ENCODE measurements at places on chromosomes 3 and 15.

GRCh38 chr3:112789787-112790186 is 56.9 kb downstream of the CD200R1L start:
- DNase-seq, result no peak

- DNase-seq, result peak; percentile 38
Measured at GRCh38 chr15:29139540-29140459, 129.8 kb downstream of the NSMCE3 start.

- no peak for DNase-seq
Measured at GRCh38 chr15:87817553-87817952, 439.0 kb downstream of the NTRK3 start.

DNA sequence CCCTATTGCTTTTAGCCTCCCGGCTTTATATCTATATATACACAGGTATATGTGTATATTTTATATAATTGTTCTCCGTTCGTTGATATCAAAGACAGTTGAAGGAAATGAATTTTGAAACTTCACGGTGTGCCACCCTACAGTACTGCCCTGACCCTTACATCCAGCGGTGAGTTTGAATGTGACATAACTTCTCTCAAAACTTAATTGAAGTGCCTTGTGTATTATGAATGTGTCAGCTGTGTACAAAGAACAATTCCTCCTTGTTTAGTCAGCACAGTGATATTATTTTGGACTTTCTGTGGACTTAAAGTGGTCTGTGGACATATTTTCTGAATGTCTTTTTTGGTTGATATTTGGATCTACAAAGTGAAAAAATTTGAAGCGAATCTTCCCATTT is 220 bp downstream of the TP63 start:
- no peak for DNase-seq

DNA sequence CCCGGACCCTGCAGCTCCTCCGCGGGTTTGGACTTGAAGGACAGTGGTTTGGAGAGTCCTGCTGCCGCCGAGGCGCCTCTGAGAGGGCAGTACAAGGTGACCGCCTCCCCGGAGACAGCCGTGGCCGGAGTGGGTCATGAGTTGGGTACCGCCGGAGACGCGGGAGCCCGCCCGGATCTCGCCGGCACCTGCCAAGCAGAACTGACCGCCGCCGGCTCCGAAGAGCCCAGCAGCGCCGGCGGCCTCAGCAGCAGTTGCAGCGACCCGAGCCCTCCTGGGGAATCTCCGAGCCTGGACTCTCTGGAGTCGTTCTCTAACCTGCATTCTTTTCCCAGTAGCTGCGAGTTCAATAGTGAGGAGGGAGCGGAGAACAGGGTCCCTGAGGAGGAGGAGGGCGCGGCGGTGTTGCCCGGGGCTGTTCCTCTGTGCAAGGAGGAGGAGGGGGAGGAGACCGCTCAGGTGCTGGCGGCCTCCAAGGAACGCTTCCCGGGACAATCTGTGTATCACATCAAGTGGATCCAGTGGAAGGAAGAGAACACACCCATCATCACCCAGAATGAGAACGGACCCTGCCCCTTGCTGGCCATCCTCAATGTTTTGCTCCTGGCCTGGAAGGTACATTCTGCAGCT is 634 bp downstream of the MINDY2 start:
- DNase-seq, result peak; percentile 73

- no peak for DNase-seq
Measured at GRCh38 chr3:69149586-69149985, 27.2 kb upstream of the LMOD3 start.

DNA sequence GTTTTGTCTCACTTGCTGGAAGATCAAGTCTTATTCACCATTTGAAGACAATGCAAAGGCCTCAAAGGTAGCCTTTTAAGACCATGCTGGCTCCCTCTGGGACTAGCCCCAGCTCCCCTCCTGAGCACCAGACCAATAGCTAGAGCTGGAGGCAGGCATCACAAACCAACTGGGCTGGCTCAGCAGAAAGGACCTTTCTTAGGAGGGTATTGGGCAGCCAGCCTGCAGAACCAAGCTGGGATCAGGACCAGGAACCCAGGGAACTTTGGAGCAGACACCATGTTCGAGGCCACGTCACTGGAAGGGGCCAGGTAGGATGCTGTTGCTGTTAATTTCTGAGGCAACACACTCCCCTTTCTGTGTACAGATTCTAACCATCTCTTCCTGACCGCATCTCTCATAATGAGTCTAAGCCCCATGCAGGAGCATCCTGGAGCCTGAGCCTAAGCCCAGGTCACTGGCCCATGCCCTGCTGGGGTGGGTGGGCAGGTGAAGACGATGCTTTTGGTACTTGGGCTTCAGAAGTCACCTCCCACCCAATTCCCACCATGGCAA is 81.4 kb upstream of the KLF13 start:
- DNase-seq, result no peak

DNA sequence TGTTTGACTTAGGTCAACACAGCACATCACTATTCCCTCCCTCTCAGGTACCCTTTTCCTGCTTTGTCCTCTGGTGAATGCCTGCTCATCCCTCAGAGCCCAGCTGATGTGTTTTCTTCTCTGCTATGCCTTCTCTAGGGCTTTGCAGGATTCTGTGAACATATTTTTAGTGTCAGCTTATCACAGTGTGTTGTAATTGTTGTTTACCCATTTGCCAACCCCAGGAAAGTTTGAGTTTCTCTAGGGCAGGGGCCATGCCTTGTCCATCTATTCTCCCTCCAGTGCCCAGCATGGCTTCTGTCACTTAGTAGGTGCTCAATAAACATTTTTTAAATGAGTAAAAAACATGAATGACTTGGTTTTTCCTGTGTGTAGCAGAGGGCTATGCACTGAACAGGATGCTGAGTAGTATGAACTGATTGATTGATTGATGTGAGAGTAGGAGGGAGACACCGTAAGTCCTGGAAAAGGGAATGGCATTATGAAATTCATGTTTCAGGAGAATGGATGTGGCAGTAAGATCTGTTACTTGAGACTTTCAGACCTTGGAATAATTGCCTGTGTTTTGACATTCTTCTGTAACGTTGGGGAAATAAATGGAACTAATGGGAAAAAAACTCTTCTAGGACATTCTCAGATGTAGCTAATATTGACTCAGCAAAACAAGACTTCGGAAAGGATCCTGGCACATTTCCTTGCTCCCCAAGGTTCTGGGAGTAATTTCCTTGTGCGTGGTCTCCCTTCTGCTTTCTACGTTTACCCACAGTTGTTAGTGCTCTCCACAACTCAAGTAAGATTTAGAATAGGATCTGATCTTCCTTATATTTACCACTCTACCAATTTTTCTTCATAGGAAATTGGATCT is 267.3 kb upstream of the TBL1XR1 start:
- peak; percentile 16 for DNase-seq

GRCh38 chr3:192747145-192747544 is 19.8 kb upstream of the FGF12 start:
- no peak for DNase-seq

- no peak for DNase-seq
Measured at GRCh38 chr15:76968306-76968705, 26.6 kb upstream of the PSTPIP1 start.
